ENCODE measurements at places on chromosomes 16 and 17. TPM values are rescaled to one million over a fixed set of nuclear protein-coding genes. Genes with fewer than 3 reads are reported as not detected.
A peak's percentile ranks its signal among the peaks of the same experiment; 100 is the strongest.

DNA sequence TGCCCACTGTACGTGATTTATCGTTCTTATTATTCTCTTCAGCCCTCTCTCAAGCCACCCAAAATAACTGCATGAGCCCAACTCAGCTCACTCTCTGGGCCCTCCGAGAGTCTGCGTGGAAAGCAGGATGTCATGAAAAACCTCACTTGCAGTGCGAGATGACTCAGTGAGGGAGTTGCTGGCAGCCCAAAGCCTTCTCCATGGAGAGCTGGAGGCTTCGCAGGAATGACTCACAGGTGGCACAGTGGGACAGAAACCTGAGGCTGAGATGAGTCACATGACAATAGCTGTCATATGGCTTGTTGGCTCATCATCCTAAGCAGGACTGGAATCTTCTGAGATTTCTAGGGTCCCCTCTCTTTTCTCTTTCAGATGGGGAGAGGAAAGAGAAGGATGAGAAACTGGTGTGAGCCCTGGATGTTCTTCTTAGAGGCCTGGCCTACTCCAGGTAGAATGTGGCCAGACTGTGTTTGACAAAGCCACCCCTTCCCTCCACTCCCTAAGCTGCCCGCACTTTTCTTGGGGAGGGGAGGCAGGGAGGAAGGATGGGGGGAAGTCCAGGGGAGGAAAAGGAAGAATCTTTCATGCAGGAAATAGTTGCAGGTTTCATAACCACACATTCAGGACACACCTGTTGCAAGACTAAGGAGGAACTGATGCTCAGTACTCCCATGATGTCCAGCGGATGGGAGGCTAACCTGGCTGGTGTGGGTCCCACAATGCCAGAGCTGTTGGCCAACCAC is 160.6 kb upstream of the RPL38 start:
- DNase-seq: no peak

- no peak for DNase-seq
These were observed 29.0 kb upstream of the IRF8 start for GRCh38 chr16:85869785-85870558.

SLC52A1 gene
- total RNA-seq: 0.26 TPM

DNA sequence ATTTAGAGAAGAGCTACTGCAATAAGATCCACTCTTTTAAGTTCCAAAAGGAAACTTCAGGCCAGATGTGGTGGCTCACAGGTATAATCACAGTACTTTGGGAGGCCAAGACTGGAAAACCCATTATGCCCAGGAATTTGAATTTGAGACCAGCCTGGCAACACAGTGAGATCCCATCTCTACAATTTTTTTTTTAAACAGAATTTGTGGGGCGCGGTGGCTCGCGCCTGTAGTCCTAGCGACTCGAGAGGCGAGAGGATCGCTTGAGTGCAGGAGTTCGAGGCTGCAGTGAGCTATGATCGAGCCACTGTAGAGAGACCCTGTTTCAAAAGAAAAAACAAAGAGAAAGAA is 793 bp downstream of the COG7 start:
- DNase-seq: no peak

DNA sequence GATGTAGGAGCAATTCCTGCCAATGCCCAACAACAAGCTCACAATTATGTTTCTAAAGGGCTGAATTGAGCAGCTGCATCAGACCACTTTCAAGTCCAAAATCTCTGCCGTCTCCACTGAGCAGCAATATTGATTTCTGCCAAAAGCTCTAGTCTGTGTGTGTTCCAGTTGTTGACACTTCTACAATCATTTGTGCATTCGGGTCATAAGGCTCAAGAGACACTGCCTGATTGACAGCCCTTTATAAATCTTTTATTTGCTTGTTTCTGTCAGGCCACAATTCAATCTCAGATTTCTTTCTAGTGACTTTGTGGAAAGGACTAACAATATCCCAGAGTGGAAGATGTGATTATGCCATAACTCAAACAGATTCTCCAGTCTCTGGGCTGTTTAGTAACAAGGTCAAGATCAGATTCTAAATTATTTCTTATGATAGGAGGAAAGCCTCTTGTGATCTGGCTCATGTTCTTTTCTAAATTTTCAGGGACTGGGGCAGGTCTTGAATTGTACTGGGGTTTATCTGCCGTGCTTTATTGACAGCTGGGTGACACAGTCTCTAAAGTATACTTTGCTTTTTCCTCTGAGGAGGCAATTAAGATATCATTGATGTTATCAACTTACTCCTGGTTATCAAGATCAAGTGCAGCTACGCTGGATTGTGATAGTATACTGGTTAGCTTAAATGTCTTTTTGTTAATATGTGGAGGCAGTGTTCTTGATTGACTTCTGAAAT is 377.1 kb downstream of the CNTNAP4 start:
- no peak for DNase-seq

RASL10B gene
- 2.2 TPM for total RNA-seq

DNA sequence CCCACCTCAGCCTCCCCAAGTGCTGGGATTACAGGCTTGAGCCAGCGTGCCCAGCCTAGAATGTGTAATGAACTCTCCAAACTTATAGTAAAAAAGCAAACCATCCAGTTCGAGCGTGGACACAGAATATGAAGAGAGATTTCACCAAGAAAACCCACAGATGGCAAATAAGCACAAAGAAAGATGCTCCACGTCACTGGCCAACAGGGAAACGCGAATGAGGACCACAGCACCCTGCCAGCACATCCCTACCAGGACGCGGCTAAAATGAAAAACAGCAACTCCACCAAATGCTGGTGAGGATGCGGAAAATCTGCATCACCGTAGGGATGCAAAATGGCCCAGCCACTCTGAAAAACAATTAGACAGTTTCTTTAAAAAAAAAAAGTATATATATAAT is 1.4 kb downstream of the MVD start:
- no peak for DNase-seq

- DNase-seq: peak; percentile 74
These were observed 7.3 kb downstream of the NT5C start for GRCh38 chr17:75124041-75124818.

NUFIP2 gene
- total RNA-seq: 51.5 TPM

- no peak for DNase-seq
These were observed 2.1 kb downstream of the MT1X start for GRCh38 chr16:56684256-56684925.

DNA sequence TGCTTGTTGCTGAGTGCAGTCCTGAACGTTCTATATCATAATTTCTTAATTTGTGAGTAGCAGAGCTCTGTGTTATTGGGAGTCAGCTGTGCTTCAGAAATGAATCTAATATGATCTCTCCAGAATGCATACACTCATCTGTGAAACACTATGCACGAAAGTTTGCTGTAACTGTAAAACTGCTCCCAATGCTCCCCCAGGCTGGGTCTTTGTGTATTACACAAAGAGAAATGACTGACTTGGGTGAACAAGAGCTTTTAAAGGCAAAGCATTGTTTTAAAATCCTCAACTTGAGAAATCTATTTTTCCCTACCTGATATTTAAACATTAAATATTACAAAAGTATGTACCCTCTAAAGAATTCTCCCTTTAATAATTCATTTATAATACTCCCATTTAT is 636.7 kb upstream of the KIF2B start:
- DNase-seq: no peak

GRCh38 chr17:55495239-55495638 is 16.0 kb downstream of the SMIM36 start:
- DNase-seq: no peak

DNA sequence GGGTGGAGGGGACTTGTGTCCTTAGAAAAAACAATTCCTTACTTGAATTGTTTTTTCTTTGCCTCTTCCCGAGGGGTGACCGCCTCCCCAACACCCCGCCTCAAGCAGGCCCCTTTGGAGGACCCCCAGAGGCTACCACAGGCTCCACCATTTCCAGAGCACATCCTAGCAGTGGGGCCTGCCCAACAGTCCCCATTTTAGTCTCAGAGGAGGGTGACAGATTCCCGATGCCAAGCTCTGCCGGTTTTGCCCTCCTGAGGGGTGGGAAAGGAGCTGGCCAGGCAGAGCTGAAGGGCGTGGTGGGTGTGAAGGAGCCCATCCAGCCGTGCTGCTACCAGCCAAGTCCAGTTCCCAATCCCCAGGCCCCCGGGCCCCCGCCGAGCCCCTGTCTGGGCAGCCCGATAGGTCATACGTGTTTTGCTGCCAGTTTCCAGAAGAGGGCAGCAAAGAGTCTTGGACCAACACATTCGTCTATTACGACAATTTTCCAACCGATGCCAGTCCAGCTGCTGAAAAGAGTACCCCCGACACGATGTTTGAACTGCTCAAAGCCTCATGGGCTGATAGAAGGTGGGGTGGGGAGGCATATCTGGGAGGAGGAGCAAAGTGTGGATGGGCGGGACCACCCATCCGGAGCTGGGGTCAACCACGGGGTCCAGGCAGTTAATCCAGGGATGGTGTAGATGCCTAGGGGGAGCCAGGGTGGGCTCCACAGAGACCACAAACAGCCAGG is 18.8 kb upstream of the GAA start:
- DNase-seq: no peak

- no peak for DNase-seq
These were observed 521 bp upstream of the G6PC3 start for GRCh38 chr17:44069974-44070454.

CACNG3 gene
- not detected for total RNA-seq

OR1F1 gene
- total RNA-seq: not detected

DNA sequence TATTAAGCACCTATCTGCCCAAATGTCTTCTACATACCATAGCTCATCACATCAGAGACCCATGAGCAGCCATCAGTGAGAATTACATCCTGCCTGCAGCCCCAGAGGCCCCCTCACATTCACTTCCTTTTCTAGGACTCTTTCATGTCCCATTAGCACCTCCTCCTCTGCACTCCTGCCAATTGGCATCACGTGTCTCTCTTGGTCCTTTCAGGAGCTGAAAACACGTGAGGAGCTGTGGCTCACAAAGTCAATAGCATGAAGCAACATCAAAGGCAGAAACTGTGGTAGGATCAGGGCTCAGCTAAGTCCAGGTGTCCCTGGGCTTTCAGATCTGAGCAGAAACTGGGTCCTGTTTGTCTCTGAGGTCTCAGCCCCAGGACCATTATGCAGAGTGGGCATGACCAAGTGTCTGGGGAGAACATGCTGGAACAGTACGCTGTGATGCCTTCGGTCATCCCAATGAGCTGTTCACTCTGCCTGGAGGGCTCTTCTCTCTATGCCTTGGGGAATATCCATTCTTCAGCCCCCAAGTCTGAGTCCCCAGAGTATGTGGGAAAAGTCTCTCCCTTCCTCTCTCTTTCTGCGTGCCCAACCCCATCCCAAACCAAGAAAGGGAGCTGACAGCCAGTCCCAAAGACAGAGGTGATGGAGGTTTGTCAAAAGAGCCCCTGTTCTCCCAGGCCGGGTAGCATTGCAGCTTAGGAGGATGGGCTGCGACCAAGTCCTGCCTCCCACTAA is 457.0 kb upstream of the CDH5 start:
- DNase-seq: no peak

DNA sequence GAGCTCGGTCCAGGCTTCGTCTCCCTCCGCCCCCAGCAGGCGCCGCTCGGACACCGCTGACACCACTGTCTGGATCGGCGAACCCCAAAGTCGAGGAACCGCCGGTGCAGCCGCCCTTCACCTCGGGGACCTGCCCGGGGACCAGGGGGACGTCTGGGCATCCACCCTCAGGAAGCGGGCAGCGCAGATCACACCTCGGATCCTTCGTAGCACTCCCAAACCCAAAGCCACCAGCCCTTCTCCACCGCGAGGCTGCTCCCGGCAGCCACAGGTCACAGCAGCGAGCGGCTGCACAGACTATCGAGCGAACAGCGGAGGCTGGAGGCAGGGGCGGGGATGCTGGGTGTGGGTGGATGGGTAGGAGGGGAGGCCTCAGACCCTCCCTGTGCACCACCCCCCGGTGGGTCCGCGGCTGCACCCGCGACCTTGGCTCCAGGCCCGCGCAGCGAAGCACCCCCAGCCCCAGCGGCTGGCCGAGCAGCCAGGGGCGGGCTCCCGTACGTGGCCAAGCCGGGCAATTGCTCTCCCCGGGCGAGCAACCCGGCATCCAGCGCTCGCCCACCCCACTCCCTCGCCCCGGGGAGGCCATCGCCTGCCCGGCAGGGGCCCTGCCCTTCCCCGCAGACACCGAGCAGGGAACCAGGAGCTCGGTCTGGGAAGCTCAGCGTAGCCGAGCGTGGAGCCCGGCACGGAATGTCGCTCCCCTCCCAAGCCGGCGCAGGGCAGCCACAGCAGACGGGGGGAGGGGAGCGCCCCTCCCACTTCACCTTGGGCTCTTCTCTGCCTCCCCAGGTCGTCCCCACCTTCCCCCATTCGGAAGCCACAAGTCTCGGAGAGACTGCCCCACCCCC is 1.0 kb downstream of the SDK2 start:
- DNase-seq: peak; percentile 71

GRIN2A gene
- total RNA-seq: 0.09 TPM

GRCh38 chr16:75088216-75088615 is 28.4 kb downstream of the LDHD start:
- DNase-seq: no peak

SKAP1 gene
- total RNA-seq: 5.1 TPM

DNA sequence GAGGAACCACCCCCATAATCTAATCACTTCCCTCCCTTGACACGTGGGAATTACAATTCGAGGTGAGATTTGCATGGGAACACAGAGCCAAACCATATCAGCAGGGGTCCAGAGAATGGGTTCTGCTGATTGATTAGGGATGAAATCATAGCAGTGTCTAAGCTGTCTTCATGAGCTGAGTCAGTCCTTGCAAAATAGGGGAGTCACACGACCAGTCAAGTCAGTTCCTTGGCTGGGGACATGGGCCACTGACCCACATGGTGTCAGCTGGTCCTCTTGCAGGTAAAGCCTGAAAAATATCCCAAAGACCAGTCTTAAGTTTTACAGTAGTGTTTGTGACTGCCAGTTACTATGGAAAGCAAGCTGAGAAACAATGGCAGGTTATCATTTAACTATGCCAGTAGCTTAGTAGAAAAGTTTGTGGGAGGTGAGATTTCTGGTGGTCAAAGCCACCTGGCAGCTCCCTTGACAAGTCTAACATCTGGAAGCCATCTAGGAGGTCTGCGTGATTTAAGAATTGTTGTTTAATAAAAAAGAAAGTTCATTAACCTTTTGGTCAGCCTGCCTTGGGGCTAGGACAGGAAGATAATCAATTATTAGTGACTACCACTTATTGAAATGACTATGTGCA is 15.7 kb upstream of the ATF7IP2 start:
- no peak for DNase-seq

GRCh38 chr16:79360267-79360666 is 240.3 kb downstream of the MAF start:
- DNase-seq: no peak

DNA sequence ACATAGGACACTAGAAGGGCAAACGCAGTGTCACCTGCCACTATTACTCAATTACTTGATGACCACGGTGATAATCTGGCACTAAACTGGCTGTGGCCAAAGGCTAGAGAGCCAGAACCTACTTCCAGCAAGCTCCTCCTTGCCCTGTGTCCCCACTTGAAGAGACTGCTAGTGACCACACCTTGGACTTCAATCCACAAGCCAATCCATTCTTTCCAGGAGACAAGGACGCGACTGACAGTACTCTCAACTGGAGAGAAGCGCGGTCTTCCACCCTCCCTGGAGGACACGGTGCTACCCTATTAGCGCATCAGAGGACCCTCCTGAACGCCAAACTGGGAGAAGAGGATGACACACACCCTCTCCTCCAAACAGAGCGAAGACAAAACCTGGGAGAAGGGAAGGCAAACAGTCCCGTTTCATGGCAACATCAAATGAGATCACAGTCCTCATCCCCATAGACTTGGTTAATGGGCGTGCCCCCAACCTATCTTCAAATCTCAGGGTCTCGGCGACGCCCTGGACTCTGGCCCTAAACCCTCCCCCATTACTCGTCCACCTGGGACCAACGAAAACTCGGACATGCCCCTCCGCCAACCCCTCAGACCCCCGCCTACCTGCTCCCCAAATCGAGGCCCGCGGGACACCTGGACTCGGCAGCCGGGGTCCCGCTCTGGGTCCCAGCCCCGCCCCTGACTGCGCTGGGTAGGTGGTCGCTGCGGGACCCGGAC is 508 bp downstream of the FLCN start:
- DNase-seq: no peak

- DNase-seq: no peak
These were observed 62.3 kb downstream of the PHKB start for GRCh38 chr16:47523342-47524006.
